ENCODE measurements at places on chromosomes 2 and 18.

GRCh38 chr2:154697418-154698252 lies 860 bp upstream of the KCNJ3 start:
- DNase-seq = no peak

DNA sequence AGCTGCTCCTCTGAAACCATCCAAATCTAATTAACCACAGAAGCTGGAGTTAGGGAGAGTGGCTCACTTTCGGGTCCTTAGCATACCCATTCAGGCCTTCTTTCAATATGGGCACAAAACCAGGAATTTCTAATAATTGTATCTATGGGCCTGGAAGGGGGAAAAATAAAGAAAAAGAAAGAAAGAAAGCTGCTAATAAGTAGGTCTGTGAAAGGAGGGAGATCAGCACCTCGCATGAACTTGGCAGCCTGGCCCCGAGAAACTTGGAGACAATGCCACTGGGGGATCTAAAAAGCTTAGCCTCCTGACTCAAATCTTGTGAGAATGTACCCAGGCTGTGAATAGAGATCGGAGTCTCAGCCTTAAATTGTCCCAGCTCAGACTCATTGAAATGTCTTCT lies 252.1 kb upstream of the SLC14A2 start:
- DNase-seq = no peak

- no peak for DNase-seq
Measured at GRCh38 chr2:168639018-168639417, 163.4 kb upstream of the NOSTRIN start.

DNA sequence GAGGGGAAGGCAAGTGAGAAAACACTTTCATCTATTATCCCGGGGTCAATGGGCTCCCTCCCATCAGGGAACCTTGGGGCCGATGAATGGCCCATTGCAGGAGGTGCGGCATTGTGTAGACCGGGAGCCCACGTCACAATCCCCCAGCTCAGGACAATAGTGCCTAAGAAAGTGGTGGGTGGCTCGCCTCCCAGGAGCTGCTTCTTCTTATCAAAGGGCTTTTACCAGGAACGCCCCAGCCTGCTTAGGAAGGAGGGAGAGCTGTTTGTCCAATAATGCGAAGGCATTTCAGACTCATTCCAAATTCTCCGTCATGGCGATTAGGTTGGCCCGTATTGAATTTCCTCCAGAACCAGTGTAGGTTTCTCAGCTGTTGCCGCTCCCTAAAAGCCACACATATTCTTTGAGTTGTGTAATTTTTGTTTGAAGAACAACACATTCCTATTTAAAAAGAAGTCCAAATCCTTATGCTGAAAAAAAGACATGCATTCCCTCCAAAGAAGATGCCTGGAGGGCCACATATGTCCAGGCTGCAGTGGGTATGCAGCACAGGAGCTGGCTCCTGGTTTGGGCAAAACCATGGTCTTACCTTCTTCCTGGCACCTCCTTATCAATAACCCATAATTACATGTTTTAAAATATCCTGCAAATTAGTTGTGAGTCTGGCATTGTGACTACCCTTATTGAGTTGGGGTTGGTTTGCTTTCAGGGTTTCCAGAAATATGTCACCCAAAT lies 264.7 kb downstream of the MYCN start:
- DNase-seq = no peak

- DNase-seq = no peak
Measured at GRCh38 chr2:185628985-185629384, 109.6 kb upstream of the FSIP2 start.

DNA sequence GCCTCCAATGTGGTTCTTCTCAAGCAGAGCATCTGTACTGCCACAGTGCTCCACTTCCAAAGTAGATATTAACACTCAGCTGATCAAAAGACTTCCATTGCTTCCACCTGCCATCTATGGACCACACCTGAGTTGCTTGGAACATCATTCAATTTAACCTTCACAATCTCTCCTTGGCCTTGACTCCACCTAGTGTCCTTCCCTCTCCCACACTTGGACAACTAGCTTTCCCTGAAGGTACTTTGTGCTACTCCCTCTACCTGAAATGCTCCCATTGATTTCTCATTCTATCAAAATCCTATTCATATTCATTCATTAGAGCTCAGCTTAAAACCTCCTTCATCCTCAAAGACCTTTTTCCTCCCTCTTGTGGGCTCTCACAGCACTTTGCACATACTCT lies 48.7 kb downstream of the SOWAHC start:
- DNase-seq = no peak

- no peak for DNase-seq
Measured at GRCh38 chr2:197079832-197080555, 153.5 kb upstream of the PGAP1 start.
